ENCODE measurements at places on chromosomes 7 and 10.

DNA sequence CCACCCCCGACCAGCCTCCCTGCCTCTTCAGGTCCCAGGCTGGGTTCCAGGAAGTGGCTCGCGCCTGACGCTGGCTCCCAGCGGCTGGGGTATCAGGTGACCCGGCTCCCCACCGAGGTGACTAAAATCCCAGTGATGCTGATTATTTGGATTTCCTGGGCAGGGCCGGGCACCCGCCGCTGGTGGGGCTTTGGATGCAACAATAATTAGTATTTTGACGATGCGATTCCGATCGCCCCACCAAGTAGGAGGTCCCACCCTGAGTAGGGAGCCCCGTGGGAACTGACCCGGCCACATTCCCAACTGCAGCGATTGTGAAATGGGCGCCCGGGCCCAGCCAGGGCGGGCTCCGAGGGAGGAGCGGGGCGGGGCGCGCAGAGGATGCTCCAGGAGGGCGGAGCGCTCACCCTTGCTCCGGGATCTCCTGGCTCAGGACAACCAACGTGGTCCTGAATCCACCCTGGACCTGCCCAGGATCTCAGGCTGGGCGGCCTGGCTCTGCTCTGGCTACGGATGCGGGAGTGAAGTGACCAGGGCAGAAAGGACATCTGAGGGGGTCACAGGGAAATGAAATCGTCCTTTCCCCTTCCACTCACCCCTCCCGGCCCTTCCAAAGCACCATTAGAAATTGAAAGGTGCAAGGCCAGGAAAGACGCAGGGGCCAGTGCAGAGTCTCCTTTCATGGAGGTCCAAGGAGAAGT lies 32.6 kb downstream of the DUSP5 start:
- DNase-seq, result no peak

GRCh38 chr7:80732630-80733029 lies 94.2 kb downstream of the CD36 start:
- no peak for DNase-seq

GRCh38 chr7:140358024-140358411 lies 40.3 kb downstream of the SLC37A3 start:
- no peak for DNase-seq

DNA sequence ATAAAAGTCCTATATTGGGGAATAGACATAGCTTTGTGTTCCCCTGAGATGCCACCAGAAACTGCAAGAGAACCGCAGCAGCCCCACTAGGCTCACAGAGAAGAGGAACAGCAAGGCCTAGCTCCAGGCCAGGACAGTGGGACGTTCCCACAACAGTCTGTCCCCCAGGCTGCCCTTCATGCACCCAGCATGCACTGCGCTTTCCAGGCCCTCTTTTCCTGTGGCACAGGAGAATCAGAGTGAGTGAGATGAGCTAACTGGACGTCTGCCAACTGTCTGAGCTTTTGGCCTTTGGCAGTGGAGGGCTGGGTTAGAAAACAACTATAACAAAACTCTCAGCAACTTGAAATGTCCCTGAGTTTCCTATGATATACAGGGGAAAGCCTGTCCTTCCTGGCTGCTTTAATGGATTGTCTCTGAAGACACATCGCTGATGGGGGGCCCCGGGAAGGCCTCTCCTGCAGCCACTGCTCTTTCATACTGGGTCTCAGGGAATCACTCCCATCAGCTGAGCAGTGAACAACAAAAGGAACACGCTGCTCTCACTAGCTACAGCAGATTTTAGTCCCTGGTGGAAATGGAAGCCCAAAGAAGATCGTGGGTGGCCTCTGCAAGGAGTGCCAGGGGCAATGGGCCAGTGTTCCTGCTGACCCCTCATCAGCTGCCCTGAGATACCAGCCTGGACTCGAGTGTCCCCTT lies 53.5 kb downstream of the PODXL start:
- no peak for DNase-seq

GRCh38 chr7:81769891-81770727 lies at the start of gene HGF:
Gene HGF, minus strand, starts transcription at chr7:81770047. Its CDS starts 76 bp downstream, at chr7:81769971.
- no peak for DNase-seq

DNA sequence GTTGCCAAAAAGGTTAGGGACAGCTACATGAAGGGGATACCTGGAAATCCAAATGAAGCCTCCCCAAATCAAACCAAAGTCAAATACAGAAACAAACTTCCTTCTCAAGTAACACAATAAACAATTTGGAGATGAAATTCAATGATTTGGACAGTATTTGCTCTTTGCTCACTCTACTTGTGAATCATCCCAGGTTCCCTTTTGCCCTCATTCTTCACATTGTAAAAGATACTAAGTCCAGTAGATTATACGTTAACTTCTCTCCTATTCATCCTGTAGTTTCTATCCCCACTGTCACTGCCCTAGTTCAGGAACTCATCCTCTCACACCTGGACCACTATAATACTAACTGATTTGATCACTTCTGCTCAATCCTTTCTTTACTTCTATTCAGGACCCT lies 28.3 kb downstream of the FZD1 start:
- DNase-seq, result no peak

- DNase-seq, result no peak
These were observed 358.5 kb downstream of the RPS24 start for GRCh38 chr10:78392197-78392596.

- no peak for DNase-seq
These were observed 220.8 kb downstream of the PHF14 start for GRCh38 chr7:11194492-11194891.

DNA sequence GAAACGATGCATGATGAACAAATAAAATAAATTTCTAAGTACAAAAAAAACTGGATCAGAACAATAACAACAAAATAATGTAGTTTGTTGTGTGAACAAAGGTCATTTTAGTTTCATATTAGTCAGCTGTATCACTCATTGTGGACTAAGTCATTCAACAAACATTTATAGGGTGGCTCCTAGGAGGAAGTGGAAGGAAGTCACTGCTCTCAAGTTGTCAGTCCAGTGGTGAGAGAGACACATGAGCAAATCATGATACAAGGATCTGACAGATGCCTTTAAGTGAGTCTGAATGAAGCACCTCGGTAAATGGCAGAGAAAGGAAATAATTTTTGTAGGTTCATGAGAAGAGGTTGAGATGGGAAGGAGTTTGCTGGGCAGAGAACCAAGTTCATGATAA lies 56.8 kb downstream of the EPDR1 start:
- DNase-seq, result no peak

DNA sequence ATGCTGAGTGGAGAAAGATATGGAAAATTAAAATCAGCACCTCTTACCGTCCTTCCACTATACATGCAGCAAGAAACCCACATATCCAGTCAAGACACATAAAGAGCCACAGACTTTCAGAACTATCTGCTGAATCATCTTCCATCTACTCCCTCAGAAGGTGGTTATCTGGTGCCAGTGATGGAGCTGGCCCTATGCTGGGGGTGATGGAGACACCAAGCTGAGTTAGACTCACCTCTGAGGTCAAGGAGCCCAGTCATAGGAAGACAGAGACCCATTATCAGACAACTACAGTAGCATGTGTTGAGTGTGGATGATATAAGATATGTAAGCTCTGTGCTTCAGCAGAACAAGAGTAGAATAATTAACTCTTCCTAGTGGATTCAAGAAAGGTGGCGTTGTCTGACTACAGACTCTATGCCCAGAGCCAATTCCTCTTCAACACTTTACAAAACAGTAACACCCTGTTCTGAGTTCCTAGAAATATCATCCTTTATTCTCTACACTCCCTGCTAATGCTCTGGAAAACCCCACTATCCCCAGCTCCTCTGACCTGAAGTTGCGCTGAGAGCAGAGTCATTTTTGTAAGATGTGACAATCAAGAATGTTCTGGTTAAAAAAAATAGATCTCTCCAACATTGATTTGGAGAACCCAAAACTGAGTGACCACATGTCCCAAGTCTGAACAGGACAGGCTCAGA lies 14.3 kb downstream of the CYP3A5 start:
- no peak for DNase-seq

DNA sequence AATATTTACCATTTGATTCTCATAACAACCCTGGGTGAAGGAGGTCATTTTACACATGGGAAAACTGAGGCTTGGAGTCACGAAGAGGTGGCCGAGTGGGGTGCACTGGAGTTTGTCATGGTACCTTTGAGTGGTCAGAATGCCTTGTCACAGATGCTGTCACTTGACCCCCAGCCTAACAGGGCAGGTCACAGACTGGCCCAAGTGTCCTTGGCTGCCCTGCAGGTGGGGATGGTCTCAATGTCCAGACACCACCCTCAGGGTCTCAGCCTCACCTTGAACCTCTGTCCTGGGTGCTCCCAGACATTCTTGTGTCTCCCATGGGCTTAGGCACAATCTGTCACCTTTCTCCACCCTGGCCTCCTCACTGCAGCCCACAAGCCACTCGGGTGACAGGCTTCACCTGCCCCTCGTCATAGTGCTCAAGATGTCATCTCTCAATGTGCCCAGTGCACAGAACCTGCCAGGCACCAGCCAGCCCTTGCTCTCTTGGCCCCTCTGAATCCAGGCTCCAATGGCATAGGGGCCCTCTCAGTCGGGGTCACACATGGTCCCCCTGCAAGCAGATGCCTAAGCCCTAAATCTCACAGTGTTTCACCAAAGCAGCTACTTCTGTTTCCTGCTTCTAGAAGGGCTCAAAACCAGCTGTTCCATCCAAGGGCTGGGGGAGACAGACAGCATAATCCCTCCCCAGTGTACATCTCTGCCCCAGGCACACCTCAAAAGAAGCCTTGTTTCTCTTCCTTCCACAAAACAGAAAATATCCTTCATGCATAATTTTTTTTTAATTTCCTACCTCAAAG lies 76.8 kb upstream of the NANOS1 start:
- DNase-seq, result no peak

DNA sequence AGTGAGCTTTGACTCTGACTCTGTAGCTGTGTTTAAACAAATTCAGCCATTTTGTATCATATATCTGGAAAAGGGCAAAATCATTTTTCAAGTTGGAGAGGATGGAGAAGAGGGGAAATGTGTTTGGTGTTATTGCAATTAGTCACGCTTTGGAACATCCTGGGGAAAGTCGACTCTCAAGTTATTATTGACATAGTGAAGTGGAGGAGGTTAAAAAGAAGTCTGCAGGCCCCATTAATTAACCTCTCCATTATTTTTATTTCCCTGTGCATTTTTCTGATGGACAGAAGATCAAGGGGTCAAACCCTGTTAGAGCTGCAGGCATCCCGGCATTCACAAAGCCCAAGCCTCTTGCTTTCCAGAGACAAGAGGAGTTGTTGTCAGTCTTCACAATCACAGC lies 132.6 kb downstream of the TEX36 start:
- no peak for DNase-seq
